ENCODE measurements at places on chromosomes 6 and 20.

GRCh38 chr6:128478230-128479047 lies 42.0 kb downstream of the PTPRK start:
- no peak for DNase-seq

- no peak for DNase-seq
Observed at GRCh38 chr6:166417285-166417691, 34.5 kb upstream of the MPC1 start.

DNA sequence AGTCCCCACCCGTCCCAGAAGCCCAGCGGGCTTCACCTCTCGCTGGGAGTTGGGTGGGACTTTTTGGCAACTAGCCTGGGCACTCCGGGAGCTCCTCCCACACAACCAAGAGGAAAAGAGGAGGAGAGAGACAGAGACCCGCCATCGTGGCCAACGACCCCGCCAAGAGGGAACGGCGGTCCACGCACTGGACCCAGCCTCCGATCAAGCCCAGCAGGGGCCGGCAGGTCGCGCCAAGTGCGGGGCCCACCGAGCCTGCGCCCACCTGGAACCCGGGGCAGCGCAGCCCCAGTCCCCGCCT lies 3.0 kb upstream of the TMEM14C start:
- DNase-seq, result no peak

GRCh38 chr20:63908008-63908682 lies 13.2 kb downstream of the DNAJC5 start:
- no peak for DNase-seq

DNA sequence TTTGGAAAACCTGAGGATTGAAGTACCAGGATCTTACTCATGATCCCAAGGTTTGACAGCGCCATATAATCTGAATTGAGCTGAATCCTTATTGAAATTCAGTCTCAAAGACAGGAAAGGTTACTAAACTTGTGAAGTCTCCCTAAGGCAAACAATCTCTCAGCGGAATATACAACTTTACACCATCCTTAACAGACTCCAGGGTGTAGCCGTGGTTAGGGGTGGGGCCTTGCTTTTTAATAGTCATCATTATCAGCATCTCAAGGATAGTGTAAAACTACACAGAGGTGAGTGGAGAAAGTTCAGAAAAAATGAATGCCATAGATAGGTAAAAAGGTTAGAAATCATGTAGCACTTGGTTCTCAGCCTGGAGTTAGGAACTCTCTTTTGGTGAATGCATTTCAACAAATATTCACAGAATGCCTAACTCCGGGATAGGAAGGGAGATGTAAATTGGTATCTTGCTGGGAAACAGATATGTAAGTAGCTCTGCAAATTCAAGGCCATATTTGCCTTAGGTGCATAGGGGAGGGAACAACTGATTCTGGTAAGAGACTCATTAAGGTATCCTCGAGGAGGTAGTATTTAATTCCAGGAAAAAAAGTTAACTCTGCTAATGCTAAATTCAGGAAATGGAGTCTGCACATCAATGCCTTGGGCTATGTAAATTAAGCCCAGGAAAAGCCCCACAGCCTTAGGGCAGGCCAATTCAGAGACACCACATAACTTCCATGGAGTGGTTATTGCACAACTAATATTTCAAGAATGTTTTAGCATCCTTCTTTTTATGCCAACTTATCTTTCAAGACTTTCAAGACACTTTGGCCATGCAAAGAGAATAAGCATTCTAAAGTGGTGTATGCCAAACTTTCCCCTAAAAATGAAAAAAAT lies 61.6 kb downstream of the SNAP25 start:
- no peak for DNase-seq

- no peak for DNase-seq
Observed at GRCh38 chr6:100670056-100670455, 205.3 kb upstream of the SIM1 start.

- peak; percentile 52 for DNase-seq
Observed at GRCh38 chr6:166488076-166488685, 98.3 kb downstream of the RAMACL start.

- DNase-seq, result no peak
Observed at GRCh38 chr6:142569676-142570075, 267.9 kb downstream of the ADGRG6 start.

GRCh38 chr6:38171997-38172738 lies 352.6 kb downstream of the ZFAND3 start:
- no peak for DNase-seq

DNA sequence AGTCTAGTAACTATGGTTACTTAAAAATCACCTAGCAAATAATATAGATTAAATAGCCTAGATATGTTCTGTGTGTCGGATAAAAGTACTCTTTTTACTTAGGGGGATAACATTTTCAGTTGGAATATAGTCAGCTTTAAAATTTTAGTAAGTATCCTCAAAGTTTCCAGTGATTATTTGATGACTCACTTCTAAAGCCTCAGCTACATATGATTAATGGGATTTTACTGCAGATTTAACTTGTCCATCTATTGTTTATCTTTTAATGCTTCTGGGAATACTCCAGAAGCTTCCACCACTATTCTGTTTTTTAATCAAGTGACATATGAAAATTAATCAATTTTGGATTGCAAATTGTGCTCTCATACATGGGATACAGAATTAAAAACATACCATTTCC lies 8.7 kb upstream of the TENT5A start:
- DNase-seq, result no peak

GRCh38 chr6:16420715-16421461 lies 182.5 kb downstream of the GMPR start:
- DNase-seq, result no peak

DNA sequence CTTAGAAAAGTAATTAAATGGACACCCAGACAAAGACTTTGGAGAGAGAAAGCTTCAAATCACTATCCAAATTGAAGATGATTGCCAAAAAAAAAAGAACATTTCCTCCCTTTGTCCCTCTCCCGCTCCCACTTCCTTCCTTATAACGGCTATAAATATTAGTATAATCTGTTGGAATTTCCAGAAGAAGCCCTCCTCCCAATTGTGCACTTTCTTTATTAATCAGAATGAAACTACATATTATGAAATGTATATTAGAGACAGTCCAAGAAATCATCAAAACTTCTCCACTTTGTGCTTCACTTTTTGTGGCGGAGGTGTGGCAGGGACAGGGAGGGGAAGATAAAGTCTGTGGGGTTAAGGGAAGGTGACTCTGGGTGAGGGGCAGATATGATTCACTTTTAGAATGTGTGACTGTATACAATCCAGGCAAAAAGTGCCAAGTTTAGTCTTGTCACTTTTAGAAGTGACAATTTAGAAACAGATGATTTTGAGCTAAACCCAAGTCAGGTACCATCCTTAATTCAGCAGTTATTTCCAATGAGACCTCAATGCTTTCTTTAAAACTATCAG lies 195.0 kb upstream of the MARCKS start:
- no peak for DNase-seq

DNA sequence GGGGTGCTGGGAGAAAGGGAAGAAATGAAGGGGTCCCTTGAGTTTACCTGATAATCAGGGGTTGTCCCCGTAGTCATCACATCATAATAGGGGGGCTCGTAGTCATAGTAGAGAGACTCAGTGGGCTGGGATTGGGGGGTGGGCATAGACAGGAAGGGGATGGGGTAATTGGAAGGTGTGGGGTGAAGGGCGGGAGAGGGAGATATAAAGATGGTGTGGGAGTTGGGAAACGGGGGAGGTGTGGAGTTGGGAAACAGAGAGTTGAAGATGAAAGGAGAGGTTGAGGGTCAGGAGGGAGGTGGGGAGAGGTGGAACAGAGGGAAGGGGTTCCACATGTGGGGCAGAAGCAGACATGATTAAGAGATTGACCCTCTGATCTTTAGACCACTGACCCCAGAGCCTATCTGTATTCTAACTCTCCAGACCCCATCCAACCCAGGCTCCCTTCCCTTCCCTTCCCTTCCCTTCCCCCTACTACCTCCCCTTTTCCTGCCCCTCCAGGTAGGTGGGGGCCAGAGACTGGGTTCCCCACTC lies 6.5 kb downstream of the COL11A2 start:
- DNase-seq, result no peak

GRCh38 chr6:128036808-128037570 lies 136.1 kb upstream of the THEMIS start:
- DNase-seq, result no peak

DNA sequence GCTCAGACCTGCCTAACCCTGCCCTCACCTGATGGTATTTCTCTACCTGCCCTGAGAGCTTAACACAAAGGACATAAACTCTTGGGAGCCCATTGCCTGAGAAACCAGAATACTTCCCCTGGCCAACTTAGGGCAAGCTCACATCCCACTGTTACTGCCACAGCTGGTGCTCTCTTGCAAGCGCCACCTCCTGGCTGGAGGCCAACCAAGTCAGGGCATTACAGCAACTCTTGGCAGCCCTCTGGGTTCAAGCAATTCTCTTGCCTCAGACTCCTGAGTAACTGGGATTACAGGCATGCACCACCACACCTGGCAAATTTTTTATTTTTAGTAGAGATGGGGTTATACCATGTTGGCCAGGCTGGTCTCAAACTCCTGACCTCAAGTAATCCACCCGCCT lies 70.1 kb downstream of the HECA start:
- no peak for DNase-seq

DNA sequence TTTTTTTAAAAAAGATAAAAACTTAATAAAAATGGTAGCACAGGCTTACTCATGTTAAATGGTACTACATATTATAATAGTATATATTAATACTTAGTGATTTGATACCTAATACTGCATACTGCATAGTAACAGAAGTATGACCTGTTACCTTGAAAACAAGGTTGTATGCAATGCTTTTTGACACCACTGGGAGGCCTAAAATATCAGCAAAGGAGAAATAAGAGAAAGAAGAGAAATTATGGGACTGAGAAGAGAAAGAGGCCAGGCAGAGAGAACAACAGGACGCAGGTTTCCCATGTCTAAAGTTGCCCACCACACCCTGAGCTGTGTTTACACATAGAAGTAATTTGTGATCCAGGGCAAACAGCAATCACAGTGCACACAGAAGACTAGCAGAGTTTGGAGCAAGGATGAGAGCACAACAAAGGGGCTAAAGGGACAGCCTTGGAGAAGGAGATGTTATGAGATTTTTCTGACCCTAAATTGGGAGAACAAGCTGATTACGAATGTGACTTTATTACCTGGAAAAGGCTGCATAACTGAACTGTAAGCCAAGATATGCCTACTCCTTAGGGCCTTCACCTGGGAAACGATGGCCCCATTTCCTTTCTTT lies 73.2 kb downstream of the ROS1 start:
- no peak for DNase-seq

GRCh38 chr6:169665289-169665688 lies 36.5 kb downstream of the WDR27 start:
- no peak for DNase-seq

GRCh38 chr6:43491750-43492661 lies 14.6 kb downstream of the TJAP1 start:
- DNase-seq, result no peak

DNA sequence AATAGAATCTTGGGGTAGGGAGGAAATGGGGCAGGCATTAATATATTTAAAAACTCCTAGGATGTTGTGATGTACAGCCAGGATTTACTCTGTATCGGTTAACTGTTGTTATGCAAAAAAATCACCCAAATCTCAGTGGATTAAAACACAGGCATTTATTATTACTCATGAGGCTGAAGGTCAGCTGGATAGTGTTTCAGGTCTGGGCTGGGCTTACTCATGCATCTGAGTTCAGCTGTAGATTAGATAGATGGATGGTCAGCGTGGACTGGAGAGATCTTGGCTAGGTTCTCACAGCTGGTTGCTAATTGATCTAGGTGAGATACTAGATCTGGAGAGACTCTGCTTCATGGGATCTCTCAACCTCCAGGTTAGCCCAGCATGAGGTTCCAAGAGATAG lies 131.4 kb downstream of the BTBD3 start:
- no peak for DNase-seq

DNA sequence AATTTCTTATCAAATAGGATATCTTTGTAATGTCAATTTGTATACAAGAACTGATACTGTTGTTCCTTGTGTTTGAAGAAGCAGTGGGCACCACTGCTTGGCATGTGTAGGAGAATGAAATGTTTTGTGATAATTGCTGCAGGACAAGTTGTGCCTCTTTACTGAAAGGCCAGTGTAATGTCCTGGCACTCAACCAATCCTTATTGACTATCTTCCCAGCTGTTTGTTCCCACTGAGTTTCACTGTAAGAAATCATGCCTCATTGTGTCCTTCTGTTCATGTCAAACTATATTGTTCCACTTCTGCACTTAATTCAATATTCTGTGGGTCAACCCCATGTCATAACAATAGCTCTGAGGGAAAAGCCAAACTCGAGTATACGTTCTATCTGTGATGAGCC lies 136.1 kb upstream of the FAM83B start:
- DNase-seq, result no peak

DNA sequence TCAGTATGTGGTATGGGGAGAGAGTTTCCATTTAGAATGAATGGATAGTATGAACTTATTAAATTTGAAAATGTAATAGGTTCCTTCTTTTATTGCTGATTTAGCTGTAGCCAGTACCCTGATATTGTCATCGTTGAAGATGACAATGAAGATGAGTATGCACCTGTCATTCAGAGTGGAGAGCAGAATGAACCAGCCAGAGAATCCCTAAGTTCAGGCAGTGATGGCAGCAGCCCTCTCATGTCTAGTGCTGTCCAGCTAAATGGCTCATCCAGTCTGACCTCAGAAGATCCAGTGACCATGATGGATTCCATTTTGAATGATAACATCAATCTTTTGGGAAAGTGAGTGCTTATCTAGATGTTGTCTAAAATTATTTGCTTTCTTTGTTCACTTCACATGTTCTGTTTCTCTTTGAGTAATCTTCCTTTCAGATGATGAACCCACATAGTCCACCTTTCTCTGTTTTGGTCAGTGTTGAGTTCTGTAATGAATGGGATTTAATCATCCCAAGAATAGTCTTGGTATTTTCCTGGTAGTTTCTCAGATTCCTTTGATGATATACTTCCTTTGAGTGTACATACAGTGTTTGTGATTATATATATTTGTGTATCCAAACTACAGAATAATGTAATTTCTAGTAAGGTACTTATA lies 23.3 kb downstream of the HSF2 start:
- DNase-seq, result no peak

DNA sequence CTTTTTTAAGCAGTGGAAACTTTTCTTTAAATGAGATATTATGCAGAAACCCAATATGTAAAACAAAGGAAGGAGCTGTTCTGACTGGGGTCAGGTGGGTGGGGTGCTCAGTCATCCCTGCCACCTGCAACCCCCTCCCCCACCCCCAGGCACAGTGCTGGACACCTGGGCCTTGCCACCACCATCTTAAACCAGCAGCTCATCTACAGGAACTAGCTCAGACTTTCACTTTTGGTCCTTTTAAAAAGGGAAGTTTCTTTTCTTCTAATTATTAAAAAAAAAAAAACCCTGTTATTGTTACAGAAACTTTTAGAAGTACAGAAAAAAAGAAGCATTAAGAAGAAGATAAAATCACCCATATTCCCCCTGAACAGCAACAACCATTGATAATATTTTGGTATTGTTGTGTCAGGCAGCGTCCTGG lies 37.1 kb downstream of the PPP1R16B start:
- peak; percentile 68 for DNase-seq

- no peak for DNase-seq
Observed at GRCh38 chr20:61161726-61162390, 90.2 kb upstream of the CDH4 start.

GRCh38 chr6:47133230-47134000 lies 91.3 kb upstream of the ADGRF1 start:
- DNase-seq, result no peak
